Hindlimb muscle (tissue), 1 donor: ENCODE measurements at places on chromosomes 7 and 10. TPM values are rescaled to one million over a fixed set of nuclear protein-coding genes. Genes with fewer than 3 reads are reported as not detected.

Gene SPDYE8
- 0.41 TPM for polyA plus RNA-seq

Gene PDZD7
- 1.3 TPM for polyA plus RNA-seq

Gene EPO
- not detected for polyA plus RNA-seq

Gene VSTM4
- 53.3 TPM for polyA plus RNA-seq

Gene SPDYE11
- 1.9 TPM for polyA plus RNA-seq

Gene GPER1
- polyA plus RNA-seq: 14.2 TPM

- no peak for DNase-seq
These were observed 21.6 kb downstream of the IRF5 start for GRCh38 chr7:128959296-128959695.

- DNase-seq: no peak
These were observed 75.1 kb downstream of the HERPUD2 start for GRCh38 chr7:35619863-35620262.

GRCh38 chr10:94363251-94363565 lies 469 bp upstream of the NOC3L start:
- DNase-seq: no peak

- DNase-seq: no peak
These were observed 60.7 kb upstream of the ICA1 start for GRCh38 chr7:8322667-8323066.

GRCh38 chr10:60281331-60281730 lies 108.3 kb downstream of the ANK3 start:
- no peak for DNase-seq

GRCh38 chr7:102008535-102009262 lies 191.3 kb downstream of the CUX1 start:
- DNase-seq: no peak

GRCh38 chr10:70911386-70911785 lies 23.0 kb upstream of the PCBD1 start:
- DNase-seq: no peak

GRCh38 chr10:50501924-50502452 lies 121.8 kb downstream of the SGMS1 start:
- DNase-seq: no peak

DNA sequence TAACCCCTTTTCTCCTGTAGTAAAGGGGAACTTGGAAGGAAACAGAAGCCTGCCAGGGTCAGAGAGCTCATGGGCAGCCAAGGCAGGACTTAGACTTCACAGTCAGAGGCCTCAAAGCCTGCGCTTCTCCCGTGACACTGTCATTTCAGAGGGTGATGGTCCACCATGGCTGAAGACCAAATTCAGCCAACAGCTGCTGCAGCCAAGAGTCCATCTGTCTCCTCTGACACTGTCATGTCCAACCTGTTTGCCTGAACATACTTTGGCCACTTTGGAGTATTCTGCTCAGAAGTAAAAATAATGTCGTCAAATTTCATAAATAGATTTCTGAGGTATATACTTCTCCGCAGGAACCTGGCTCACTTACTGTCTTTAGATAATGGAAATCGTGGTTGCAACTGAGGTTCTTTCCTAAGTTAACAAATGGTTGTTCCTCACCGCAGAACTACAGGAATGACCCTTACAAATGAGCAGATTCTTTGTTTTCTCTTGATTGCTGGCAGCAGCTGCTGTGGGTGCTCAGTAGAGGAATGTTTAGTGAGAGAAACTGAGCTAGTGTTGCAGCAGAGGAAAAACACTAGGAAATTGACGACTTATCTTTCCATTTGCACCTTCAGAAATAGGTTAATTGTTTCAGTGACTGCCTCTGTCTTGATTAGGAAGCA lies 626.5 kb downstream of the SDK1 start:
- DNase-seq: peak; percentile 23

- DNase-seq: no peak
These were observed 386.8 kb upstream of the POT1 start for GRCh38 chr7:125316466-125316865.

DNA sequence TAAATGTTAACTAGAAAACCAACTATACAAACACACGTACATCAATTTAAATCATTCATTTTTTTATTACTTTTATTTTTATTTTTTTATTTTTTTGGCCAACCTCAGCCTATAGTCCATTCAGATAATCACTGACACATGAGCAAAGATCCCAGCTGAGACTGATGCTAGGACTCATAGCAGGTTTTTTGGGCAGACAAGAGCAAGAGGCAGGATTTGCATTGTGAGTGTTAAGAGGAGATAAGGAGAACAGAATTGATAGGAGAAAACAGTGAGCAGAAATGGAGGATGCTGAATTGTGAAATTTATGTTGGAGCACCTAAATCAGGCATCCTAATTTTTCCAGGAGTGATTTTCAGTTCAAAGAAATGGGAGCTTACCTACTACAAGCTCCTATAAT lies 240.3 kb downstream of the SEMA3D start:
- no peak for DNase-seq

DNA sequence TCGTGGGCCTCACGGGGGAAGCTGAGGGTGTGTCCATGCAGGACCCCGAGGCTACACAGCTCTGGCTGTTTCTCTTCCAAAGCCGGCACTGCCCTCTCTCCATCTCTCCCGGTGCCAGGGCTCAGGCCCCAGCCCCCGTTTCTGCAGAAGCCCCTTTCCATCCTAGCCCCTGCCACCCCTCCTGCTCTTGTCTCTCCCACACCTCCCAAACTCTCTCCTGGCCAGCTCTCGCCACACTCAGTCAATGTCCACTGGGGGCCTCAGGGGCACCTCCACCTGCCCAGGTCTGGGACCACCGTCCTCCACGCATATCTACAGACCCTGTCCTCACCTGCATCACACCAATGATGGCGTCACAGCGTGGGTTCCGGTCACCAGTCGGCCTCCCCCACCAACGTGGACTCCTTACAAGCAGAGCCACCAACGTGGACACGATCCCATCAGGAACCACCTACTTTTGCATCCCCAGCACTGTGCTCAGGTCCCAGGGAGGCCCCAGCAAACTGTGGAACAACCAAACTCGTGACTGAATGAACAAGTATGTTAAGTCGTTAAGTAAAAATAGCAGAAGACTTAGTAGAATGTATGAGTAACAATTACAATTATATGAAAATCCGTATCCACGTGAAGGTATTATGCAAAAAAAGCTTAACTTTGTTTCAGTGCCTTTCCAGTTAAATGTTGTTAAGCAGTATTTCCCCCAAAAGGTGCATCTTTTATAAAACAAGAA lies 38.4 kb downstream of the DIP2C start:
- DNase-seq: no peak
